ENCODE measurements at places on chromosomes 11 and 22.

DNA sequence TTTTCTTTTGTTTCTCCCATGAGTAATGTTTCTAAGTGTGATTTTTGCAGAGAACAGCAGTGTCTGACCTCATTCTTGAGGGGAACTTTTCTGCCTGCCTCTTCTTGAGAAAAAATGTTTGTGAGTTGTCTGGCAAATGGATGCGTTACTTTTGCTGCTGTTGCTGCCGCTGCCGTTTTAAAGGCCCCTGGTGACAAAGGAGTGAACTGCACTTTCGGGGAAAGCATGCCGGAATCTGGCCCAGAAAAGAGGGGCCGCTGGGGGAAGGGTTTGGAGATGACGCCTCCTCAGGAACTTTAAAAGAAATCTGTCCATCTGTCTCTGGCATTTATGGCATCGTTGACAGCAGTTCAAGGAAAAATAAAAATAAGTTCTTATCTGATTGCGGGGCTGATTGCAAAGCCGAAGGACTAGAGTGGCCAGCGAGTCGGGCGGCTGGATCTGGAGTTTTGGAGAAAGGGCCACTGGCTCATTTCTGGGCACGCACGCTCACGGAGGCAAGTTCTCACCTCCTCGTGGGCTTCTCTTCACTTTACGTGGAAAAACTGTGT, 16.5 kb downstream of the ZBTB16 start:
- no peak for DNase-seq

GRCh38 chr11:1337647-1338007, 28.2 kb upstream of the TOLLIP start:
- DNase-seq, result no peak

DNA sequence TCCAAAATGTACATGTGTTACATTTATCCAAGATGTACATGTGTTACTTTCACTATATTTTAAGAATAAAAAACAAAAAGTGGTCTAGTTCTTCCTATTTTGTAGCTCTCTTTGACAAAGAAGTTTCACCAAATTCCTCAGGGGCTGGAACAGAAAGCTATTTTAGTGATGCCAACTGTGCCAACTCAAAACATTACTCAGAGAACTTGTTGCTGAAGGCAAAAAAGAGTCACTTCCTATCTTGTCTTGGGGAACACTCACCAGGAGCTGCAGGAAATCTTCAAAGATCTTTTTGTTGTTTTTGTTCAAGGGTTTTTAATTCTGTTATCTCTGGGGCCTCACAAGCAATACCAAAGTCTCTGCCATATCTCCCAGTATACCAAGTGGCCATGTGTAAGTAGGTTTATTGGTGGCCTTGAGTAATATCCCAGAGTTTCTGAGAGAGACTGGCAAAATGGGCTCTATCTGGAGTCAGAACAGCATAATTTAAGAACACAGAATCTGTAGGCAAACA, 13.6 kb upstream of the EED start:
- DNase-seq, result no peak

- DNase-seq, result no peak
Measured at GRCh38 chr11:22920939-22921565, 60.8 kb upstream of the CCDC179 start.

DNA sequence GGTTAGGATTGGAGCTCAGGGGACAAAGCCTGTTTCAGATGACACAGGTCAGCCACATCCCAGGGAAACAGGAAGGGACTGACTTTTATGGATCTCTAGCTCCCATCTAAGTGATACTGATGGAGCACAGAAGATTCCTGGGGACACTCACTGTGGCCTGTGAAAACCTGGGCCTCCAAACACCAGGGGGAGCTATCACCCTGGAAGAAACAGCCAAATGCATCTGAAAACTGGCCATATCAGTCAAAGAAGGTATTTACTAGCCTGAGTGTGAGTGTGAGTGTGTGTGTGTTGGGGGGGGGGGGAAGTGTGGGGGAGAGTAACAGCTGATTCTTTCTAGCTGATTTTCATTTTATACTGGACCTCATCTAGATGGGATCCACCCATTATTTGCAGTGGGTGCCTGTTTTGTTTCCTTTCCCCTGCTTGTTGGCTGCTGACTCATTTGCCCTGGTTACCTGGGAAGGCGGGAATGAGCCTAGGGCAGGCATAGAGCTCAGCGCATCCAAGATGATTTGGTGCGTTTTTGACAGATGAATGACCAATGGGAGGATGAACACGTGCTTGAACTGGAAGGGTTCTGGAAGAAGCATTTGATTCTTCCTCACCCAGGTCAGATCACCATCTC, 284.0 kb downstream of the KIRREL3 start:
- no peak for DNase-seq

DNA sequence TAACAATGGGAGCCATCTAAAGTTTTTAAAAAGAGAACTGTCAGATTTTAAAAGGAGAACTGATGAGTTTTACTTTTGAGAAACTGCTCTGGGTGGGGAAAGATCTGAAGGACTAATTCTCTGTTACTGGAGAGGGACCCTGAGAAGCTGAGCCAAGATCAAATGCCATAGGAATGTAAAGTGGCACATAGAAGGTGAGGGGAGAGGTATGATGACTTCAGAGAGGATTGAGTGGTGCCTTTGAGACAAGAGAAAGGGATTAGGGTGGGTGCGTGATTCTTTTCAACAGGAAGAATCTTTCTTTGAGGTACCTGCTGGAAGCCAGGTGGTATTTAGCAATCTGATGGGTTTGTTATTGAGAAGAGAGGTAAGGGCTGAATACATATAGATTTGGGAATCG, 9.0 kb downstream of the CRKL start:
- DNase-seq, result no peak

GRCh38 chr11:30485222-30485621, 100.9 kb downstream of the MPPED2 start:
- DNase-seq, result no peak

GRCh38 chr22:47352920-47353700, 590.7 kb downstream of the TBC1D22A start:
- DNase-seq, result no peak

DNA sequence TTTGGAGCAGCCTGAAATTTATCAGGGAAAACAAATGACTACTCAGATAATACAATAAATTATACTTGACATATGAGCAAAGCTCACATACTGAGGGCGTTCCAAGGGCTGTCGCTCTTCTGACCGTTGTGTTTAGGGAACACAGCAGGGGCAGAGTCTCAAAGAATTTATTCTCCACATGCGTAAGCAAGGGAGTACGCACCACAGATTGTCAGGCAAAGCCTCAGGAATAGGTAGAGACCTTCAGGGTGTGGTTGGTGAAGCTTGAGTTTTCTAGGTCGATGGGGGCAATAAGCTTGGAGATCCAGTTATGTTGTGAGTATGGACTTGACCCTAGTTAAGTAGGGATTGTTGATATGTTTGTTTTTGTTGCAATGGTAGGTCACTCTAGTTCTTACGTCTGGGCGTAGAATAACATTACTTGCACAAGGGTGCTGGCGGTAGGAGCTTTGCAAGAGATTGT, 830 bp downstream of the ACAT1 start:
- no peak for DNase-seq

DNA sequence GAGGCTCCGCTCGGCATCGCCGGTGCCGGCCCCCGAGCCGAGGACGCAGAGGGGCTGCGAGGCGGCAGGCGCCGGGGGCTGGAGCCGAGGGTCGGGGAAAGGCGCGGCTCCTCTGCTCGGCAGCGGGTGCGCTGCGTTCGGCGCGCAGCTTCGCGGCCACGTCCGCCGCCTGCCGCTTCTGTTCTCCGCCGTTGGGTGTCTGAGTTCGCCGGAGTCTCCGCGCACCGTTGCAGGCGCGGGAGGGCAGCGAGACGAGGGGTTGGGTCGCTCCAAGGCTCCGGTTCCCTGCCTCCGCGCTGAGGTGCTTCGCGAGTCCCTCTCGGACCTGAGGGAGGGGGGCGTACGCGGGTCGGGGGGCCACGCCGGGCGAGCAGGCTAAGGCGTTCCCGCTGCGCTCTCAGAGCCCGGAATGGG, 347 bp downstream of the MN1 start:
- DNase-seq, result no peak

GRCh38 chr22:30866811-30867271, 101.7 kb downstream of the MORC2 start:
- DNase-seq, result no peak

DNA sequence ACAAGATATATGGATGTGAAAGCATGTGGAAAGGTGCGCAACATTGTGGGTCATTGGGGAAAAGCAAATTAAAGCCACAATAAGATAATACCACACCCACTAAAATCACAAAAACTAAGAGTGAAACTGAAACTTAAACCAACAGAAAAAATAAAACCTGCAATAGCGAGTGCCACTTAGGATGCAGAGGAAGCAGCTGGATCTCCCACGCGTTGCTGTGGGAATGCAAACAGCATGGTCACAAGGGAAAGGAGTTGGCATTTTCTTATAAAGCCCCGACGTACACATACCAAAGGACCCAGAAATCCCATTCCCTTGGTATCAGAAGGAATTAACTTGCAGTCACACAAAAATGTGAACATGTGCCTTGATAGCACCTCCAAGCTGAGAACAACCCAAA, 712.0 kb downstream of the TBC1D22A start:
- no peak for DNase-seq

GRCh38 chr11:88167853-88168252, 7.4 kb downstream of the RAB38 start:
- DNase-seq, result no peak

DNA sequence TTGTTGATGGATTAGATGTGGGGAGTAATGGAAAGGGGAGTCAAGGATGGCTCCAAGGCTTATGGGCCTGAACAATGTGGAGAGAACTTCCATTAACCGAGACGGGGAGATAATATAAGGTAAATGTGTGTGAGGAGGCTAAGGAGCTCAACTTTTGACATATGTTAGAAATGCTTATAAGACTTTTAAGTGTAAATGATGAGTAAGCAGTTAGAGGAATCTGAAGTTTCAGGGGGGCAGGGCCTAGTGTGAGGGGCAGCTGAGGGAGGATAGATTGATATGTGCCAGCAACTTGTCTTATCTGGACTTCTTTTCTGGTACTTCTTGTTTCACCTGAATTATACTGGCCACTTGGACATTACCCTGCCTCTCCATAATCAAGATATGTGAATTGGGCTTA, 29.9 kb downstream of the ANKRD42 start:
- DNase-seq, result no peak

- no peak for DNase-seq
Measured at GRCh38 chr11:125903711-125904659, at the start of gene DDX25. Gene DDX25 (plus strand): TSS chr11:125904508. CDS start chr11:125904518, 10 bp downstream.

DNA sequence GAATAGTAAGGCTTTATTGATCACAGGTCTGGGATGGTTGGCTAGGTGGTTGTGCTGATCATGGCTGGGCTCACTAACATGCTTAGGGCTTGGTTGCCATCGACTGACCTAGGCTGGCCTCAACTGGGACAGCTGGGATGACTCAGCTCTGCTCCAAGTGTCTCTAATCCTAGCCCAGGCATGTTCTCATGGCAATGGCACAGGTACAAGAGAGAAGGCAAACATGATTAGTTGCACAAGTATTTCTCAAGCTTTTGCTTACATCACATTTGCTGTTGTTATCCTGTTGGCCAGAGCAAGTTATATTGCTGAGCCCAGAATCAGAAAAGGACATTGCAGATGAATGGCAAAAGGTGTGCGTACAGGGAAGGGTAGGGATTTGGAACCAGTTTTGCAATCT, 68.5 kb upstream of the SLC35C1 start:
- no peak for DNase-seq
